ENCODE measurements at places on chromosomes 11 and 22.

DNA sequence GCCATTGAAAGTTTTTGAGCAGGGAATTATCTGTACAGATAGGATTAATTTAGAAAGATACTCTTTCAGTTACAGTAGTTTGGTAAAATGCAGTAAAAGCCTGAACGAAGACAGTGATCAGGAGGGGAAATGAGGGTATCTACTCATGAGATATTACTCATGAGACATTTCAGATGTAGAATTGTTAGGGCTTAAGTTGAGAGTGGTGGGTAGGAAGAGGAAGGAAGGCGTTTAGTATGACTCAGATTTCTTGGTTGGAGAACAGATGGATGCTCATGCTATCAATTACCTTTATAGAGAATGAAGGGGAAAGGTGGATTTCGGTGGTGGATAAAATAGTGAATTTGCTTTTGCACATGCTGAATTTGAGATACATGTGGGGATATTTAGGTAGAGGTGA, 15.8 kb downstream of the CCDC81 start:
- no peak for DNase-seq

DNA sequence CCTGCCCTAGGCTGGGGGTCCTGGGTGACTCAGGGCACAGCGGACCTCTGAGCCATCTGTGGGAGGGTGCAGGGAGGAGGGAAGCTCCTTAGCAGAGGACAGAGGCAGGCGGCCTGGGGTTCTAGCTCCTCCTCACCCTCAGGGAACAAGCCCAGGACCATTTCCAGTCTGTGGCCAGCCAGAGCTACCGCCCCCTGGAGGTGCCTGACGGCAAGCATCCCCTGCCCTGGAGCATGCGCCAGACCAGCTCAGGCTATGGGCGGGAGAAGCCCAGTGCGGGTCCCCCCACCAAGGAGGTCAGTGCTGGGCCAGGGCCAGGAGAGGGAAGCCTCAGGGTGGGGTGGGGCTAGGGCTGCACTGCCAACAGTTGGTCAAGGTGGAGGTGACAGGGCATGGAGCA, 26.0 kb upstream of the LRRC10B start:
- peak; percentile 27 for DNase-seq

DNA sequence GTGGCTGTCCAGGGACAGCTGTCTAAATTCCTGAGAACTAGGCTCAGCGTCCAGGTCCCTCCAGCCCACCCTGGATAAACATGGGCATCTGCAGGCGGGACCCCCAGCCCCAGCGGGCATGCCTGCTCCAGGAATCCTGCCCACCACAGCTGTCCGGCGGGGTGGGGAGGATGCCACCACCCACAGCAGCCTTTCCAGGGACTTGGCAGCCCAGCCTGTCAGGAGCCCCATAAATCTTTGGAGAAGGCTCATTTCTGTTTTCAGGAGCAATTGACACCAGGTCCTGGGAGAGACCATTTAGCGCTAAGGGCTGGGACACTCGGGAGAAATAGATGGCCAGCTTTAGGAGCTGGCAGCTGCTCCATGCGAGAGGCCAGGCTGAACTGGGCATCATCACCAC, 358.9 kb downstream of the CADM1 start:
- no peak for DNase-seq

DNA sequence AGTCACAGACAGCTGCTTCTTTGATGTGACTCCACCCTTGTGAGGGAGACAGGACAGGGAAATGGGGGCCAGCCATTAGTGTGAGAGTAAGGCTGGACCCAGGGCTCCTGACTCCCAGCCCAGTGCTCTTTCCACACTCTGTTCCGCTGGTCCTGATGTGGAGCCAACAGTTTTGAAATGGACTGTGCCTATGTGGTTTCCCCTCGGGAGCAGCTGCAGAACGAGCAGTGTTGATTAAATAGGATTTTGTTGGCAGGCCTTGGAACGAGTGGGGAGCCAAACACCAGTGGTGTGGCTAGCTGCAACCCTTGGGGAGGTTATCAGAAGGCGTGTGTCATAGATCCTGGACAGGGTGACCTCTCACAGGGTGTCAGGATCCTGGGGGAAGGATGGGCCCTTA, 66.5 kb upstream of the AMPD3 start:
- DNase-seq: no peak

- DNase-seq: peak; percentile 31
Observed at GRCh38 chr11:94151903-94152677, 23.4 kb downstream of the PANX1 start.

DNA sequence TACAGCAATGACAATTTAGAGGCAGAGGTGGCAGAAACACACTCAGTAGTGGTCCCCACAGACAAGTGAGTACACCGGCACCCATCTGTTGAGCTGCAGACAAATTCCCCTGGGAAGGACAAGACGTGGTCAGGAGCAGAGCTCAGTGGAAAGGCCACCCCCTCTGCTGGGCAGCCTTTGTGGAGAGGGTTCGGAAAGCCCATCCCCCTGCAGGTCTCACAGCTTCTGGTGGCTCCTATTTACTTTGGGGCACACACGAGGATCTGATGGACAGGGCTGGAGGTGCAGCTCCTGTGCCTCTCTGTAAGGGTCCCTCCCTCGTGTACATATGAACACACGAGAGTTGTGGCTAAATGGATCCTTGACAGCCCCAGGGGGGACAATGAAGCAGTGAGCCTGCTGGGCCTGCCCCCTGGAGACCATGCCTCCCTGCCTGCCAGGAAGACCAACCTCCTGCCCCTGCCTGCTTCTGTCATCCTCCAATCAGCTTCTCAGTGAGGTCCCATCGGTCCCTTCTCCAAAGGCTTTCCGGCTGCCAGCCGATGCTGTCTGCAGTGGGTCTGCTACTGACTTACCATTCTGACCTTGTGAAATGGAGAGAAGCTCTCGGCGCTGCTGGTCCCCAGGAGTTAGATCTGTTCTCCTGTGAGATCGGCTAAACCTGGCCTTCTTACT, 161.5 kb downstream of the CACNA1I start:
- no peak for DNase-seq

DNA sequence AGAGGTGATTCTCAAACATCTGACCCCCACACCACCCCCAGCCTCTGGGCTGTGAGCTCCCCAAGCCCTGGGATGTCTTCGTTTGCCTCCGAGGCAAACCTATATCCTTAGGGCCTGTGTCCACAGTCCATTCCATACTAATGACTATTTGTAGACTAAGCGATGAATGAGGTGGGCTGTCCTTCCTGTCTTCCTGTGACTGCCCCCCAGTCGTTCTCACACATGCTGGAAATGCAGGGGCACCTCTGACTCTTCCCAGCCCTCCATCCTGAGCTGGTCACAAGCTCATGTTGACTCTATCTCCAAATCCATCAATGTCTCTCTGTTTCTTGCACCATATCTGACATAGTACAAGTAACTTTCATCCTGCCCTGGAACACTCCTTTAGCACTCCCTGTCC, 4.8 kb downstream of the ATG16L2 start:
- DNase-seq: no peak

- DNase-seq: no peak
Observed at GRCh38 chr11:66363187-66363601, 8.4 kb downstream of the SLC29A2 start.

- DNase-seq: no peak
Observed at GRCh38 chr22:17898375-17898774, 124.1 kb upstream of the BID start.

GRCh38 chr11:61949169-61950034, 749 bp upstream of the BEST1 start:
- DNase-seq: no peak

DNA sequence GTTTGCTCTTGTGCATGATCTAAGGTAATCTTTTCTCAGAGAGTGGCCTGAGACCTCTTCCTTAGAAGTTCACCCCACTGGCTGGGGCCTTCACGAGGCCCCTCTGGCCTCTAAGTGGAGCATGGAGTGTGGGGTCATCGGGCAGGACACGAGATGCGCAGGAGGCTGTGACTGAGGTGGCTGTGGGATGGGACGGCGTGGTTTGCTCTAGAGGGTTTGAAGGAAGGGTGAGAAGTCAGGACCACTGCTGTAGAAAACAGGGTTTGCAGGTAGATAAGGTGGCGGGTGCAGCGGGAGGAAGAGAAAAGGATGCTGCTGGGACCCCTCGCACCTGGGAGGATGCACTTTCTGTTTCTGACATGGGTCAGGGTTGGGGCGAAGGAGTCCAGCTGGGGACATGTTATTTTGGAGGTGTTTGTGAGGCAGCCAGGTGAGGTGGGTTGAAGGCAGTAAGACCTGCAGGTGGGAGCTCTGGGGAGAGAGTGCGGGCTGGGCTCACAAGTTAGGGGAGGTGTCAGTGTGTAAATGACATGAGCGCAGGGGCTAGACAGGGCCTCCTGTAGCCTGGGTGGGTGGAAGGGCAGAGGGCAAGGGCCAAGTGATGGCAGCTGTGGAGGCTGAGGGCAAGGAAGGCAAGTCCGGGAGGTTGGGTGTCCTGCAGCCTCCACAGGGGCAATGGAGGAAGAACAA, 62.5 kb downstream of the KCNQ1 start:
- no peak for DNase-seq

- DNase-seq: no peak
Observed at GRCh38 chr22:50076646-50077535, 8.3 kb downstream of the MLC1 start.

DNA sequence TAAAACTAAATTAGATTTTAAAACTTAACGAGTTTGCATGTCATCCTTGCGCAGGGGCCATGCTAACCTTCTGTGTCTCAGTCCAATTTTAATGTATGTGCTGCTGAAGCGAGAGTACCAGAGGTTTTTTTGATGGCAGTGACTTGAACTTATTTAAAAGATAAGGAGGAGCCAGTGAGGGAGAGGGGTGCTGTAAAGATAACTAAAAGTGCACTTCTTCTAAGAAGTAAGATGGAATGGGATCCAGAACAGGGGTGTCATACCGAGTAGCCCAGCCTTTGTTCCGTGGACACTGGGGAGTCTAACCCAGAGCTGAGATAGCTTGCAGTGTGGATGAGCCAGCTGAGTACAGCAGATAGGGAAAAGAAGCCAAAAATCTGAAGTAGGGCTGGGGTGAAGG, 10.6 kb downstream of the LIMK2 start:
- no peak for DNase-seq

- DNase-seq: no peak
Observed at GRCh38 chr11:124839972-124840621, 25.1 kb upstream of the ROBO3 start.

GRCh38 chr11:133782116-133782725, 63.1 kb downstream of the SPATA19 start:
- DNase-seq: no peak

DNA sequence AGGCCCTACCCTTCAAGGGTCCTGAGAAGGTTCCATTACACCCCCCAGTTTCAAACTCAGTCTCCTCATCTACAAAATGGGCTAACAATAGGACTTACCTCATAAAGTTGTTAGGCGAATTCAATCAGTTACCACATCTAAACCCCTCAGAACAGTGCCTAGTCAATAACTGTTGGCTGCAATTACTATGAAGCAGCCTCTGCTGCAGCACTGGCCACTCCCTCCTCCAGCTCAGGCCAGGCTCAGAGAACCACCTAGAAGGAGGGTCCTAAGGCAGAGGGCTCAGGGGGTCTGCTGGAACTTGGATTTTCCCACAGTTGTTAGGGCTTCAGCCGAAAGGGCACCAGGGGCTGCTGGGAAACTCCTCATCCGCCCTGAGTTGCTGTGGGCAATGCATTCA, 4.7 kb downstream of the FADS3 start:
- no peak for DNase-seq

GRCh38 chr22:45157907-45158306, 5.8 kb upstream of the NUP50 start:
- no peak for DNase-seq

DNA sequence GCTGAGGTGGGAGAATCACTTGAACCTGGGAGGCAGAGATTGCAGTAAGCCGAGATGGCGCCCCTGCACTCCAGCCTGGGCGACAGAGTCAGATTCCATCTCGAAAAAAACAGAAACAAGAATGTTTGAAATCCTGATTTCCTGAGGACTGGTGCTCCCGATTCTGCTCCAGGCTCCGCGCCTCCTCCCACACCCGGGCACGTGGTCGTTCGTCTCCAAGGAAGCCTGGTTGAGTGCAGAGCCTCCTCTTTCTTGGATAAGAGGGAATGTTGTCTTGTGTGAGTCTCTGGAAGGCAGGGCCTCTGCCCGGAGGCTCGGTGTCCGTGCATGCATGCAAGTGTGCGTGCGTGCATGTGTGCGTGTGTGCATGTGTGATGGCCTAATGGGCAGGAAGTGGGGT, 30.1 kb downstream of the BRSK2 start:
- DNase-seq: no peak

DNA sequence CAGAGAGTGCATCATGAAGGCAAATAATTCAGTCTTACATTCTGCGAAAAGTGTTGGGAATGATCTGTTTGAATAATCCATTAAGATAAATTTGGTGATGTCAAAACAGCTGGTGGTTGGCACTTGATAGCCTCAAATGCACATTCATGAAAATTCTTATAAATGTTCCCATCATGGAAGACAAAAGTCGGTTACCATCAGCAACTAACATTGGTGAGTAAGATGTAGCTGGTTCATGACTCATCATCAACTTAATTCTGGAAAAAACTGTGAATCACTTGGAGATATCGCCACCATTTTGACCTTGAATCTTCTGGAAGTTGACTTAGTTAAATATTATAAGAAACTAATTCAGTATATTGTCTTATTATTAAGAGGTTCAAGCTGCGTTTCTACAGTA, 11.2 kb downstream of the CRYBB1 start:
- no peak for DNase-seq

DNA sequence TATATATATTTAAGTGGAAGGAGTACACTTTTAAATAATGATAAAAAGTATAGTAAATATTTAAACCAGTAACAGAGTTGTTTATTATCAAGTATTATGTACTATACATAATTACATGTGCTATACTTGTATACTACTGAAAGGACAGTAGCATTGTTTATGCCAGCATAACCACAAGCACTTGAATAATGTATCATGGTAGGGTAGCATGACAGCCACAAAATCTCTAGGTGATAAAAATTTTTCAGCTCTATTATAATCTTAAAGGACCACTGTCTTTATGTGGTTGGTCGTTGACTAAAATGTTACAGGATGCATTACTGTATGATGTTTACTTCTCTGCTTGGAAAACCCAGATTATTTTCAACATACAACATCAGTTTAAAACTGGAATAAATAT, 349.2 kb downstream of the CASP12 start:
- DNase-seq: no peak

DNA sequence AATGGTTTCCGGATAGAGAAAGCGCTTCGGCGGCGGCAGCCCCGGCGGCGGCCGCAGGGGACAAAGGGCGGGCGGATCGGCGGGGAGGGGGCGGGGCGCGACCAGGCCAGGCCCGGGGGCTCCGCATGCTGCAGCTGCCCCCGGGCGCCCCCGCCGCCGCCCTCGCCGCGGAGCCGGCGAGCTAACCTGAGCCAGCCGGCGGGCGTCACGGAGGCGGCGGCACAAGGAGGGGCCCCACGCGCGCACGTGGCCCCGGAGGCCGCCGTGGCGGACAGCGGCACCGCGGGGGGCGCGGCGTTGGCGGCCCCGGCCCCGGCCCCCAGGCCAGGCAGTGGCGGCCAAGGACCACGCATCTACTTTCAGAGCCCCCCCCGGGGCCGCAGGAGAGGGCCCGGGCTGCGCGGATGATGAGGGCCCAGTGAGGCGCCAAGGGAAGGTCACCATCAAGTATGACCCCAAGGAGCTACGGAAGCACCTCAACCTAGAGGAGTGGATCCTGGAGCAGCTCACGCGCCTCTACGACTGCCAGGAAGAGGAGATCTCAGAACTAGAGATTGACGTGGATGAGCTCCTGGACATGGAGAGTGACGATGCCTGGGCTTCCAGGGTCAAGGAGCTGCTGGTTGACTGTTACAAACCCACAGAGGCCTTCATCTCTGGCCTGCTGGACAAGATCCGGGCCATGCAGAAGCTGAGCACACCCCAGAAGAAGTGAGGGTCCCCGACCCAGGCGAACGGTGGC, 15.7 kb downstream of the PIK3IP1 start:
- no peak for DNase-seq
